Naive thymus-derived CD8-positive, alpha-beta T cell (primary cell): ENCODE measurements at places on chromosomes 6 and 20.
A peak's percentile ranks its signal among the peaks of the same experiment; 100 is the strongest.

DNA sequence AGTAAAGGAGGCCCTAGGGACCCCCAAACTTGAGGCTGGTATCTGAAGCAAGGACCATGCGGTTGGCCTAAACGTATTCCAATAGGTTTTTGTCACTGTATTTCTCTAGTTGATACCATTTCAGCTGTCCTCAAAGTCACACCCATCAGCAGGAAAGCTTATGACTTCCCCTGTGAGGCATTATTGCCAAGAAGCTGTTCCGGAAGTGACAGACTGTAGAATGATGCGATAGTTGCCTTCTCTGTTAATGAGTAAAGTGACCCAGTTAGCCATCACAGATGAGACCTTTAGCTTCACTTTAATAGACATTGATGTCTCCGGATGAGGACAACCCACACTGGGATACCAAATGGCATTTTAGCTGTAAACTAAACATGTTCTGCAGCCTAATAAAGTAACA is 147.9 kb downstream of the RNGTT start:
- DNase-seq, result no peak

DNA sequence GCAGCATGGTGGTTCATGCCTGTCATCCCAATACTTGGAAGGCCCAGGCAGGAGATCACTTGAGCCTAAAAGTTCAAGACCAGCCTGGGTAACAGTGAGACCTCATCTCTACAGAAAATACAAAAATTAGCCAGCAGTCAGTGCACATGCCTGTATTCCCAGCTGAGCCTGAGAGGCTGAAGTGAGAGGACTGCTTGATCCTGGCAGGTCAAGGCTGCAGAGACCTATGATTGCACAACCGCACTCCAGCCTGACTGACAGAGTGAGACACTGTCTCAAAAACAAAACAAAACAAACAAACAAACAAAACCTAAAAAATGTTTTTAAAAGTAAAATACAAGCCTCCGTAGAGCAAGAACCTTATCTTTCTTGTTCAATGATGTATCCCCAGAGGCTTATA is 6.0 kb downstream of the CEP85L start:
- no peak for DNase-seq

DNA sequence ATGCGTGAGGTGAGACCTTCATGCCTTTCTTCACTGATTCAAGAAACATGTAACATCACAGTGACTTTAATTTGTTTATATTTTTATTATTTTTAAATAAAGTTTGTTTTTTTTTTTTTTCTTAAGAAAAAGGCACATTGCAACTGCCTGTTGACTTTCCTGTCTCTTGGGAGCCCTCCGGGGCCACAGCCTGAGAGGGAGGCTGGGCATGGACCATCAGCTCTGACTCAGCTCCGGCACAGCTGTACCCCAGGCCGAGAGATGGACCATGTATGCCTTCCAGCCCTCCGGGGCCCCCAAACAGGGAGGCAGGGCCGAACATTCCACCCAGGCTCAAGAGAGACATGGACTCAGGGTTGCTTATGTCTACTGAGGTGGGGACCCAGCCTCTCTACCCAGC is 99.9 kb downstream of the NFATC2 start:
- no peak for DNase-seq

- no peak for DNase-seq
These were observed at the start of gene C6orf58 for GRCh38 chr6:127576874-127577273. Gene C6orf58 (plus strand): TSS chr6:127577174. CDS start chr6:127577186, 12 bp downstream.

GRCh38 chr6:125604257-125604656 is 145.2 kb upstream of the HEY2 start:
- DNase-seq, result no peak

- no peak for DNase-seq
These were observed 709 bp upstream of the ZNF76 start for GRCh38 chr6:35258858-35259193.

DNA sequence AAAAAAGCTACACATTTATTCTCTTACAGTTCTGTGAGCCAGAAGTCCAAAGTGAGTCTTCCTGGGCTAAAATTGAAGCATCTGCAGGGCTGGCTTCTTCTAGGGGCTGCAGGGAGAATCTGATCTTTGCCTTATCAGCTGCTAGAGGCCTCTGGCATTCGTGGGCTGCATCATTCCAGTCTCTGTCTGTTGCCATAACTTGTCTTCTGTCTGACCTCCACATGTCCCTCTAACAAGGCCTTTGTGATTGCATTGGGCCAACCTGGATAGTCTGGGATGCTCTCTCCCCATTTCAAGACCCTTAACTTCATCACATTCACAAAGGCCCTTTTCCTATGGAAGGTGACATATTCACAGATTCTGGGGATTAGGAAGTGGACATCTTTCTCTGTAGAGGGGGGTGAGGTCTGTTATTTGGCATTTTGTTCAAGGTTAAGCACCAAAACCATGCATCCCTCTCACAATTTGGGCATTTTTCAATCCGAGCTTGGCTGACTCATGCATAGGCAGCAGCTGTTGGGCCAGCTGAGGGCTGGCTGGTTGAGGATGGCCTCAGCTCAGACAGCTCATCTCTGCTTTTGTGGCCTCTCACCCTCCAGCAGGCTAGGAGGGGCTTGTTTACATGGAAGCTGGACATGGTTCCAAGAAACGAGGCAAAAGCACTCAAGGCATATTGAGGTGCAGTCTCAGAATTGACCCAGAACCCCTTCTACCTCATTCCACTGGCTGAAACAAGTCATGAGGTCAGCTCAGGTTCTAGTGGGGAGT is 116.1 kb upstream of the NXT1 start:
- DNase-seq, result no peak

- DNase-seq, result no peak
These were observed 34.1 kb upstream of the ID1 start for GRCh38 chr20:31570735-31571617.

DNA sequence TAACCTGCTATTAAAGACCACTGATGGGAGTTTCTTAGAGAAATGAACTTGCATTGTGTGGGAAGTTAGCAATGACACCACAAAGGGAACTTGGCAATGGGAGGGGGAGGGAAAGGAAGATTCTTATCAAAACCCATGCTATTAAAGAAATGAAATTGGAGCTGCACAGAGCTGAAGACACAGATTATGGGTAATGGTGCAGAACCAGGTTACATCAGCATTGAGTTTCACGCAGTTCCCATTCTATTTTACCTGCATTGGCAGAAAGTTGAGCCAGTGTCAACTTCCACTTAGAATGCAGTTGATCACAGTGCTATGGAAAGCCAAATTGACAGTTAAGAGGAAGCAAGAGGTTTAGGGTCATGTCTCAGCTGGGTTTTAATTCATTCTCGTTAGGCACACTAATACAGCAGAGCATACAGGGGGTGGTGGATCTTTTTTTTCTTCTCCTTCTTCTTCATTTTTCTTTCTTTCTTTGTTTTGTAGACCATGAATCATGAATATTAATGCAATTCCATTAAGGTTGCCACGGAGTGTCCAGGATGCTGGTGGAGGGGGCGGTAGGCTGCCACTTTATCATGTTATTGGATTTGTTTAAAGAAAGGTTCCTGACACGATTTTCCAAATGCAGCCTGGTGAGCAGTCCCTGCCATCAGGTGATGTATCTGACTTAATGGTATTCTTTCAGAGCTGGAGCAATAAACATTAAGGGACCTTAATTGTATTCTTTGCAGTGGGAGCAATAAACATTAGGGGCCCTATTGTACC is 1092.0 kb upstream of the MAP3K7 start:
- DNase-seq, result no peak

DNA sequence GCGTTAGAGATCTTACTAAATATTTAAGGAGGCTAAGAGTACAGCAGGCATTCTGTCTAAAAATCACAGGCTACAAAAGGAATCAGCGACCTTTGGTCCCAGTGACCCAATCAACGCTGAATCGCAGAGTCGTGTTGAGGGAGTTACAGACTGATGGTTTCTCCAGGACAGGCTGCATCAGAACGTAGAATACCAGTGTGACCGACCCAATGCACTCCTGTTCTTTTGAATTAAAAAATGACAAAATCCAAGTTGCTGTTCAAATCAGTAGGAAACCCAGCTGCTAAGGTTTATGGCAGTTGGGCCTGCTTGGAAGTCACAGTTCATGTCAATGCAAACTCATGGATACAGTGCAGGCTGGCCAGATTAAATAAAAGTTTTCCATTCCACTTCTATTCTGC is 155.8 kb upstream of the AFDN start:
- DNase-seq, result no peak

- DNase-seq, result no peak
These were observed 611.0 kb upstream of the FLRT3 start for GRCh38 chr20:14948416-14948815.

GRCh38 chr6:137401088-137401487 is 93.1 kb downstream of the OLIG3 start:
- DNase-seq, result no peak

DNA sequence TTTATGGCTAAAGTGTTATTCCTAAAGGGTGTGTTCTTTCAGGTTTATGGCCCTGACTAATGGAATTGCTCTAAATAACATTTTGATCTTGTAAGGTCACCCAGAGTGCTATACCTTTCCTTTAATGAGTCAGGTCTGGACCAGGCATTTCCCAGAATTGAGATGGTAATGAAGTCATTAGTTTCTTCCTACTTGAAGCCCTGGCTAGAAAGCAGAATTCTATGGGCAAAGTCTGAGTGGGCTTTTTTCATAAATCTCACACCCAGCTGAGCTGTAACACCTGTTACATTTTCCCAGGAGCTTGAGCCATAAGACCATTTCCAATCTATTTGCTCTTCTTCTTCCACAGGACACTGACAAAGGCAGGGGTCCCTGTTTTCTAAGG is 122.0 kb upstream of the ID4 start:
- DNase-seq, result no peak

GRCh38 chr20:21511485-21511849 is 2.4 kb downstream of the NKX2-2 start:
- DNase-seq, result no peak

- DNase-seq, result no peak
These were observed 19.9 kb upstream of the NANP start for GRCh38 chr20:25643716-25644115.

- DNase-seq, result no peak
These were observed 31.1 kb downstream of the MYB start for GRCh38 chr6:135212020-135212806.

DNA sequence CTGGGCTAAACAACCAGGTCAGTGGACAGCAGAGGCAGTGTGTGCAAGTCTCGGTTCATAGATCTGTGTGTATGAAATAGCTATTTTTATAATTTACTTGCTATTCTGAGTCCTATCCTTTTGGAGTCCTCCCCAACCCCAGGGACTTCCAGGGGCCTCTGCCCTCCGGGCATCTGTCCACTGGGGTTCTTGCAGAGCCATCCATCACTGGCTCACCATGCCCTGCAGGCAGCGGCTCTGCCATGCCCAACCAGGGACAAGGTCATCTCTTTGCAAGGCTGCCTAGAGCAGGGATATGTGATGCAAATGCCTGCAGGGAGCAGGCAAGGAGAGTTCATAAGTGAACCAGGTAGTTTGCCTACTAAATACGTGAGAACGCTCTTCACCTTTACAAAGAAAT is 10.5 kb upstream of the BEND3 start:
- no peak for DNase-seq

DNA sequence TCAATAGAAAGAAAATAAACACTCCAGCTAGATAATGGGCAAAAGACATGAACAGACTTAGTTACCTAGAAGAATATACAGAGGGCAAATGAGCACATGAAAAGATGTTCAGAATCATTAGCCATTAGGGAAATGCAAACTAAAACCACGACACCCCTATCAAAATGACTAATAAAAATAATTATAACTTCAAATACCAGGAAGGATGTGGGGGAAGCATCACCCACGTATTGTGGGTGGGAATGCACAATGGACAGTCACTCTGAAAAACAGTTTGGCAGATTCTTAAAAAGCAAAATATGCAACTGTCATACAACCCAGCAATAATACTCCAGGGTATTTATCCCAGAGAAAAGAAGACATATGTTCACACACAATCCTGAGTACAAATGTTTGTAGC is 92.6 kb downstream of the DLL1 start:
- DNase-seq, result no peak

DNA sequence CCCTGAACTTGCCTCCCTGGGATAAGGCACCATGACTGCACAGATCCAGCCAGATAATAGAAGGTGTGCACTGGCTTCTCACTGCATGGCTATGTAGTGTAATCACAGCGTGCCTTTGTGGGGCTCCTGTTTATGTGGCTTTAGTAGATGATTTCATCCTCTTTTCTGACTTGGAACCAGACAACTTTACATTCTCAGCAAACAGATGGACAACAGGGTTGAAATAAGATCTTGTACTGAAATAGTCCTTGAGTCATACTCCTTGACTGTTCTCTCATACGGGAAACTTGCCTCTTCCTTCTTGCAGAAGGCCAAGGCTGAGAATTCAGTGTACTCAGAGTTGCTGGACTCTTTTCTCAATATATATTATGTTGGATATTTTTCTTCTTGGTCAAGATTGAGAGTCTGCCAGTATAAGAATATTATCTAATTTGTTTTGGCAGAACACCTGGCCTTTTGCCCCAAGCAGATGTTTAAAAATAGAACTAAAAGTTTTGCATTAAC is 25.0 kb upstream of the RNF144B start:
- DNase-seq, result no peak

- no peak for DNase-seq
These were observed 589 bp upstream of the PDCD2 start for GRCh38 chr6:170584954-170585498.

DNA sequence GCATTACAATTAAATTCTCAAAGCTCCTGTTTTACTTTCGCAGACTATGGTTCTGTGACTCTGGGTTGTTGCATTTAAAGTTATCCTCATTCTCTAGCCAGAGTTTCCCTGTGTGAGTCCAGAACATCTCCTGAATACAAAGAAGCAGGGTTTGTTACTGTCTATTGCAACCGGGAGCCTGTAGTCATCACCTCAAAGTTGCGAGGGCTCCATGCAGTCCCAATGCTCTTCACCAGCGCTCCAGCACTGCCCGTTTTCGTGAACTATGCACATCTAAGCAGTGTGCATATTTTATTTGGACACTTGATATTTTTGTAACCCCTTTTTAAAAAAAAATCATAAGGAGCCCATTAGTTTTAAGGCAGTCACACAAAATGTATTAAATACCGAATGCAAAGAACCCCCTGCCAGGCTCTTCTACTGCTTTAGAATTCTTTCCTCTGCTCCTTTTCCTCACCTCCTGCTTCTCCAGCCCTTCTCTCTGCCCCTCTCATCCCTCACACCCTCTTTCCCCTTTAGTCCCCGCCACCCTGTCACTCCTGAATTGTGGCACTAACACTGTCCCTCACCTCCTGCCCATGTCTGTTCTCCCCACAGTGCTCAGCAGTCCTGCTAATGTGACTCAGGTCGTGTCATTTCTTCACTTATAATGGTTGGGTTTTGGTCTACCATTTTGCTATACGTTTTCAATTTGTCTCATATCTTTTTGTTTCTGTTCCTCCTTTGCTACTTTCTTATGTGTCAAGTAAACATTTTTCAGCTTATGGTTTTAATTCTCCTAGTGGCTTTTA is 1.1 kb upstream of the HLA-C start:
- peak; percentile 20 for DNase-seq

DNA sequence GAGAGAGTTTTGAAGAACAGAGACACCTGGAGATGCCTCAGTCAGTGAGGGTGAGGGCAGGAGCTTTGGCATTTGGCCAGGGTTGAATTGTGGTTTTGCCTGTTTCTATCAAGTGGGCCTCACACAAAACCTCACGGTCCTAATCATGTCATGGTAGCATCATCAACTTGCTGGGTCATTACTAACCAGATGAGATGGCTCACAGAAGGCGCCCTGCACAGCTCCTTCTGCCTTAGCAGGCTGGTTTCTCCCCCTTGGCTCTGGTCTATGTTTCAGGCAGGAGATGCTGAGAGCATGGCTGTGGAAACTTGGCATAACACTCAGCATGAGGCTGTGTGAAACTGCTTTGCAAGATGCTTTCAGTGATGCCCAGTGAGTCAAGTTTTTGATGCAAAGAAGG is 99.3 kb downstream of the LRRC1 start:
- DNase-seq, result no peak

- no peak for DNase-seq
These were observed 96.2 kb downstream of the TTLL2 start for GRCh38 chr6:167420858-167421766.

GRCh38 chr20:54257071-54257816 is 49.4 kb downstream of the PFDN4 start:
- DNase-seq, result no peak
